ENCODE measurements at places on chromosomes 6 and 20. TPM values are rescaled to one million over a fixed set of nuclear protein-coding genes. Genes with fewer than 3 reads are reported as not detected.

GRCh38 chr20:52760791-52761190 is 211.4 kb upstream of the TSHZ2 start:
- no peak for DNase-seq

- DNase-seq: no peak
Measured at GRCh38 chr6:35729722-35730121, 7.1 kb upstream of the ARMC12 start.

GRCh38 chr6:31171931-31172905 is 1.7 kb upstream of the POU5F1 start:
- no peak for DNase-seq

DNA sequence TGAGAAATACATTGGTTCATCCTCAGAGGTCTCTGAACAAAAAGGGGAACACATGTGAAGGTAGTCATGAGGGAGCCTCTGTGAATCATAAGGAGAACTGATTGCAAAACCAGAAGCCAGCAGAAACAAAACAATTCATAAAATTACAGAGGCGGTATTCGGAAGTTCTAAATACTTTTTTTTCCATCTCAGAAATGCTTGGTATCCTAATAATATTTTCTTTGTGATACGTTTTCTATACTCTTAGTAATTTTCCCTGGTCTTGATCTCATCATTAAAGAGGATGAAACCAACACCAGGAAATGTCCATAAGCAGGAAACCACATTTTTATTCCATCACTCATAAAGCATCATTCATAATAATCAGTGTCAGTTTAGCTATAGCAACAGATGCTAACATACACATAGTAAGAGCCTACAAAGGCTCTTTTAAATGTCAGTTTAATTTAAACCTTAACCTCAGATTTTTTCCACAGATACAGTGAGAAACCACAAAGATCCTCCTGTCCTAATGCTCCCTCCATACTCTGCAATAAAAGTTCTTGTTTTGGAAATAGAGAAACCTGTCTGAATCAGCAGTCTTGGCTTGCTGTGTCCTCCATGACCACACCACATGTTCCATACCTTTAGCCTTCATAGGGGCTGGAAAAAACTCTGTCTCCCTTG is 29.2 kb downstream of the SGK1 start:
- DNase-seq: peak; percentile 90

The COL11A2 gene
- total RNA-seq: under 0.01 TPM

The CDK5RAP1 gene
- 21.6 TPM for total RNA-seq

The C6orf132 gene
- total RNA-seq: 11.3 TPM
